Cardiac ventricle fibroblast (primary cell): ENCODE measurements at places on chromosomes 12 and 14. TPM values are rescaled to one million over a fixed set of nuclear protein-coding genes. Genes with fewer than 3 reads are reported as not detected.

The NOS1 gene
- total RNA-seq: not detected in 2 replicates

The SLC17A8 gene
- total RNA-seq: not detected in 2 replicates

The BHLHE41 gene
- 2.4 and 4.9 TPM in 2 replicates for total RNA-seq

The NUAK1 gene
- 1.9 and 3.7 TPM in 2 replicates for total RNA-seq

The NR4A1 gene
- total RNA-seq: 2.1 and 4.4 TPM in 2 replicates

The TAS2R42 gene
- total RNA-seq: not detected in 2 replicates

The TTC9 gene
- 0.05 and 0.12 TPM in 2 replicates for total RNA-seq

The ATP6V1D gene
- 29.1 and 34.3 TPM in 2 replicates for total RNA-seq

The SELPLG gene
- 0.62 and 0.64 TPM in 2 replicates for total RNA-seq

The HHIPL1 gene
- total RNA-seq: 3.9 and 6.6 TPM in 2 replicates

The RD3L gene
- not detected in 2 replicates for total RNA-seq

The SAMD4A gene
- 6.7 TPM in 2 replicates for total RNA-seq

The INF2 gene
- 52.0 and 52.7 TPM in 2 replicates for total RNA-seq

The SERPINA9 gene
- total RNA-seq: not detected in 2 replicates

The PRIMA1 gene
- total RNA-seq: not detected in 2 replicates

The TAS2R43 gene
- total RNA-seq: not detected in 2 replicates
